CD4-positive, alpha-beta T cell treated with Interleukin-17A for 1 hour (primary cell): ENCODE measurements at places on chromosomes 13 and 19.

- DNase-seq = no peak
Observed at GRCh38 chr13:51033421-51034185, 77.5 kb downstream of the C13orf42 start.

DNA sequence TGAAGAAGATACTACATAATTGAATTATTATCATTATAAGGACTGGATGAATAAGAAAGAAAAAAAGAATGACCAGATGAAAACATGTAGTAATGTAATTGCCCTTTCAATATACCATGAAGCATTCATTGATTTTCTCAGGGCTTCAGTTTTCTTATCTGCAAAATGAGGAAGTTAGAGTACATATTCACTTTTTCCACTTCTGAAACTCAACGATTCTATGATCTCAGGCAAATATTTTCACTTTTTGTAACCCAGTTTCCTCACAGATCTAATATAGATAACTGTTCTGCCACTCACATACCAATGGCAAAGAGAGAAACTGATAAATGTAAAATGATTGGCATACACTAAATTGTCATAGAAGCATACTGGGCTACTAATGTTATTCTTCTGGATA is 856.6 kb upstream of the KLHL1 start:
- DNase-seq = no peak

GRCh38 chr19:35146746-35147459 is 3.8 kb downstream of the FXYD7 start:
- no peak for DNase-seq

GRCh38 chr13:66036636-66037035 is 1193.5 kb downstream of the PCDH9 start:
- DNase-seq = no peak

DNA sequence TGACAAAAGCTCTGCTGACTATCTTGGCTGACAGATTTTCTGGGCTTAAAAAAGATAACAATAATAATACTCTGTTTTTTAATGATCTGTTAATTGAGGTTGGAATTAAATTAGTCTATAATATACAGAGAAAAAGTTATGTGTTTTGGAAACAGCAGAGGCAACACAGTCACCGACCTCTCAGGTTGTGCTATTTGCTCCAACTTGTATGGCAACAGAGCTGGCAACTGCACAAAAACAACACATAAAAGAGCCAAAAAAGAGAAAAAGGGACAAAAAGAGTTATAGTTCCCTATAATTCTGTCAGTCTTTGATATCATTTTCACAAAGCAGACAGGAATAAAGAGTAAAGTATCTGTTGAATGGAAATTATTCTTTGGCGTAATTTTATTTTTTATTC is 102.3 kb upstream of the POSTN start:
- no peak for DNase-seq

DNA sequence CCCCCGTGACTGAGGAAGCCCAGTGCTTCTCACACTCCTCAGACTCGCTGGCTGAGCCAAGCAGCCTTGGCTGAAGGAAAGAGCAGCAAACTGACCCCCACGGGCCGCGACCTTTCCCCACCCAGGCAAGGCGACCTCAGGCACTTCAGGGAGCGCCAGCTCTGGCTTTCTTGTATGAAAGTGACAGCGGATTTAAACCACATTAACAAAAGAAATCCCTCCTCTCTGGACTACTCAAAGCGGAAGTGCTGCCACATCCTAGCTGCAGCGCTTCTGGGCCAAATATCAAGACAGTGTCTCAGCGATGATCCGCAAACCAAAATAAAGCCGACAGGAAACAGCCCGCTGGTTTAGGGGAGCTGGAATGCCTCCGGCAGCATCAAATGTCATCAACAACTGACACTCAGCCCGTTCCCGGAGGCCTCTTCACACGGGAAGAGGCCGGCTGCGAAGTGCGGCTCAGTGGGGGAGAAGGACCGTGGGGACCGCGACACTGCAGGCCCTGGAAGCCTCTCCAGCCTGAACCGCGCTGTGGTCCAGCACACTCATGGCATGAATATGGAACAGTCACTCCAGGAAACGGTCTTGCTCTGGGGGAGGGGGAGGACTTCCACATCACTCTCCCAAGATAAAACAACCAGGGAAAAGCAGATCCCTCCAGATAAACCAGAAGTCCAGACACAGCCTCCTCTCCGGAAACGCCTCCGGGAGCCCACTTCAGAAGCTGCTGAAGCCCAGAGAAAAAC is 1.4 kb downstream of the RASA3 start:
- peak; percentile 74 for DNase-seq
